ENCODE measurements at places on chromosomes 1 and 21.

GRCh38 chr1:222224636-222225315, 323.1 kb downstream of the HHIPL2 start:
- no peak for DNase-seq

GRCh38 chr1:63847308-63847910, 73.6 kb downstream of the ROR1 start:
- DNase-seq: peak; percentile 67

- no peak for DNase-seq
Observed at GRCh38 chr1:82466891-82467290, 666.2 kb downstream of the ADGRL2 start.

DNA sequence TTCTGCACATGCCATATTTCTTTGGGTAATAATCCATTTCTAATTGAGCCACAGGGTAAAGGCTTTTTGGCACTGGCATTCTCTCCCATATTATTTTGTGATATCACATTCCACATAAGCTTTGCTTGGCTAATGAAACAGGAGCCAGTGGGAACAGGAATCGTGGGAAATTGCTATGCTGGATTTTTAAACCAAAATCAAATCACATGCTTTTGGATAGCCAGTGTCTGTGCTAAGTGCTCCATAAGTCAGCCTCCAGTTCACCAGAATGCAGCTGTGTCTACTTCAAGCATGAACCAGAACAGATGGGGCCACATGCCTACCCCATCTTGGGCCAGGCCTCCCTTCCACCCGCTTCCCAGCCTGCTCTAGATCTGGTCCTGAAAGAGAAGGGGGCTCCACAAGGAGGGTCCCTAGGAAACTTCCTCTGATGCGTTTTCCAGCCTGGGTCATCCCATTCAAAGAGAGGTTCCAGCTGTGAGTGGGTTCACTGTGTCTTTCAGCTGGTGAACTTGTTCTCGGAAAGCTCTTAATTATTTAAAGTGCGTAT, 131.2 kb upstream of the COA6 start:
- no peak for DNase-seq

DNA sequence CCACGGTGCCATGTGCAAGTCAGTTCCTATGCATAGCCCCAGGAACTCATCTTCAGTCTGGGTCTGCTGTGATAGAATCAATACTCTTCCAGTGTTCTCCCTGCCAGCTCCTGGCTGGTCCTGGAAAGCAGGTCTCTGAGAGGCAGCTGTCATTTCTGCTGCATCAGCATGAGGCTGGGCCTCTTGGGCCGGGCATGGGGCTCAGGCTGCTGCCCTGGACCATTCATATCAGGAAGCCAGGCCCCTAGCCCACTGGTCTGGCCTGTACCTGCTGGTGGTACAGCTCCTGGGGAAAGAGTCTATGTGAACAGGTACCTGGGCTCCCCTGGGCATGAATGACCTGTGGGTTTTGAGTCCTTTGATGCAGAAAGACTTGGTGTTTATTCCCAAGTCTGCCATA, 173.6 kb upstream of the CSF3R start:
- no peak for DNase-seq

All from NCI-H446 treated with DMSO at 0.1 percent for 48 hours (cell line).